ENCODE measurements at places on chromosomes 13 and 19.

DNA sequence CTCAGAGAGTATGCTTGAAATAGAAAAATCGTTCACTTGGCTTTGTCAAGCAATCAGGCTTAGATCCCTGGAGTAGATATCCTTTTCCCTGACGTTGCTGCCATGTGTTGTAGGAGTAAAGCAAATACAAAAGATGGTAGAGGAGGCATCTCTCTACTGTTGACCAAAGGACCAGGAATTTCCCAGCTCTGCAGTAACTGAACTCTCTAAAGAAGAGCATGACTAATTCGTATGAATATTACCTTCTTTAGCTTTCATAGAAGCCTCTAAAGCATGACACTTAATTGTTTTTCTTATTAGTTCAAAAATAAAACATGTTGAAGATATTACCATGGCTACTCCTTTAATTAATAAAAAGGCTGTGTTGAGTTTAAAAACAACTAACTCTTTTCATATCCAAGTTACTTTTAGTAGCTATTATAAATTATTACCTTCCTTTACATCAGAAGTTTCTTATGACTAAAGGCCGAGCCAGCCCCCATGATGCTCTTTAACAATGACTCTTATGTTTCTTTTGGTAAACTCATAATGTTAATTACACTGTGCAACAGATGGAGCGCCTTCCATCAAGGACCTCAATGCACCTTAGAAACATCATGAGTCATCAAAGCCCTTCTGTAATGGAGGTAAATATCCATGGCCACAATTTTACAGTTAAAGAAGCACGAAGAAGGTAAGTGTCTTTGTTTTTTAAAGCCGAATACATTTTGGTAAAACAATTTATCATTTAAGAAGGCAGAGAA, 352.4 kb downstream of the KLF5 start:
- no peak for DNase-seq

DNA sequence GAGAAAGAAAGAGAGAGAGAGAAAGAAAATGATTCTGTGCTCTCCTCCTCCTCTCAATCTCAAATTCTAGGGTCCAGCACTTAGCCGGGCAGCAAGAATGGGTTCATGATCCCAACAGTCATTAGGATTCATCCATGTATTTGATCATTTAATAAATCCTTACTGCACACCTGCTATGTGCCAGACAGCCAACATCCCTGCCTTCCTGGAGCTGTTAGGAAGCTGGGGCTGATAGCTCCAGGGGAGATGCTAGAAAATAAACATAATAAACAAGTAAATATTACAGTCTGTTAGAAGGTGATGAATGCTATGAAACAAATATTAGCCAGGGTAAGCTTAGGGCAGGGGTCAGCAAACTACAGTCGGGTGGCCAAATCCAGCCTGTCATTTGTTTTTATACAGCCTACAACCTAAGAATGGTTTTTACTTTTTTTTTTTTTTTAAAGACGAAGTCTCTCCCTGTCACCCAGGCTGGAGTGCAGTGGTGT, 9.9 kb upstream of the ACP7 start:
- no peak for DNase-seq

GRCh38 chr13:95756072-95756471, 79.1 kb downstream of the DNAJC3 start:
- DNase-seq: no peak

- no peak for DNase-seq
These were observed 1505.1 kb downstream of the PCDH9 start for GRCh38 chr13:65725006-65725405.

- DNase-seq: no peak
These were observed 76.1 kb upstream of the POMP start for GRCh38 chr13:28582892-28583240.

DNA sequence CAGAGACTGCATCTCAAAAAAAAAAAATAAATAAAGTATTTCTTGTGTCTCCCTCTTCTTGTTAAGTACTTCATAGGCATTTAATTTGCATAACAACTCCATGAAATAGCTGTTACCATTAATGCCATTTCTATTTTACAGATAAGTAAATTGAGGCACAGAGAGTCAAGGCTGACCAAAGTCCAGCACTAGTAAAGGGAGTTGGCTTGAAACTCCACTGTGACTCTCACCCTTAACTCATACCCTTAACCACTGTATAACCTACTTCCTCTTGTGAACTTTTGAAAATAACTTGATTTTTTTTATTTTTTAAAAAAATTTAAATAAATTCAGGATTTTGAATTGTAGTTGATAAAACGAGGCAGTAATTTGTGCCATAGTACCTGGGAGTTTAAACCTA, 6.0 kb downstream of the GPATCH1 start:
- no peak for DNase-seq

- DNase-seq: no peak
These were observed 2.4 kb downstream of the SMG9 start for GRCh38 chr19:43752287-43752875.

DNA sequence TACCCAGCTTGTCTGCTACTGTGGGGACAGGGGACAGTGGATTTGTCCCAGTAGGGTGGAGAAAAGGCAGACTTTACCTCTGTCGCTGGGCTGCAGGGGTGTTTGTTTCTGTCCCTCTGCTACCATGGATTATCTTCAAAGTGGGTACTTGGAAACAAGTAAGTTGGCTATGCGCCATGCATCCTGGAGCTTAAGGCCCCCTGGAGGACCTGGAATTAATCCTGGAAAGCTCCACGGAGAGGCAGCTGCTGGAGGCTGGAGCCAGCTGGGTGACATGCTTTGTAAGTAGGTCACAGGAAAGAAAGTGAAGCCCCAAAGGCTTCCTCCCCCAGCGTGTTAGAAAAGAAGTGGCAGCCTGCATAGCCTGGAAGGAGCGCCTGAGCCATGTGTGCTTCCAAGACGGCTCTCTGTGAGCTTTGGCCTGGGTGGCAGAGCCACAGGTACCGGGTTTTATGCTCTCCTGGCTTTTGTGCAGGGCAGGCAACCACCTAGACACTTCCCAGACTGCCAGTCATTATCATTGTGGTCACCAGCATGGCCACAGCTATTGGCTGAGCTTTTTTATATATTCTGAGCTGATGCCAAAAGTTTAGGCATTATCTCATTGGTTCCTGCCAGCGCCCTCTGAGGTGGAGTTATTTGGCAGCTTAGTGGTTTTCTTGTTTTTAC, 9.5 kb downstream of the B3GLCT start:
- peak; percentile 67 for DNase-seq

DNA sequence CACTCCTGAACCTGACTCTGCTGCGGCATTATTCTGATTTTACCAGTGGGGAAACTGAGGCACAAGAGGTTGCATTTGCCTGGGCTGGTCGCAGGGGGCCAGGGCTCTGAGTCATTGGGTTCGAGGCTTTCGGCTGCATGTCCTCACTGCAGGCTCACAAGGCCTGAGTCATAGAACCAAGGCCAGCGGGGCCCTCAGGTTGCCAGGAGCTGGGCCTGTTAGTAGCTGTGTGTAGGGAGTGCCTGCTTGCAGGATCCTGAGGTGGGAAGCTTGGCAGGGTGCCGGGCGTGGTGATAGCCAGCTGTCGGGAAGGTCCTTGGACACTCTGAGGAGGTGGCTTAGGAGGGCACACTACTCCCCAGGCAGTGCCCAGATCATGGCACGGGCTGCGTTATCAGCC, 21.6 kb upstream of the F2RL3 start:
- DNase-seq: no peak

DNA sequence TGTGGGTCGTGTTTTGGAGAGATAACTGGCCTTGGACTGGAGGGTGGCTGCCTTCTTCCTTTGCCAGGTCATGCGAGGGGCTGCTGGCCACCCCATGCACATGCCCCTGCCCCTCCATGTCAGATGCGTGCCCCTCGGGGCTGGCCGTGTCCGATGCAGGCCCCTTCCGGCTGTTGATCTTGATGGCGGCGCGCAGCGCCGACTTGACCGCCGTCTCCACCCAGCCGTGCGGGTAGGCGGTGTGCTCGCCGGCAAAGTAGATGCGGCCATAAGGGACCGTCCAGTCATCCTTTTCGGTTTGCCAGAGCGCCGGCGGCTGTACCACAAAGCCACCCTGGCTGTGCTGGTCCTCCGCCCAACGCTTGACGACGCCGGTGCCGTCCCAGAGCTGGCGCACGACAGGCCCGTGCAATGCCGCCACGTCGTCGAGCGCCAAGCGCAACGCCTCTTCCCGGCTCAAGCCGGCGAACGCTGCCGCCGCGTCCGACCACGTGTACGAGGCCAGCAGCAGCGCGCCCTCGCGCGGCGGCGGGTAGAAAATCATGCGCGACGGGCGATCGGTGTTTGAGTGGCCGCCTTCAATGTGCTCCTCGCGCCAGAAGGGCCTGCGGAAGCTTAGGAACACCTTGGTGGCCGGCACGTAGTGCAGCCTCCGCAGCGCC, 6.9 kb downstream of the IL4I1 start:
- no peak for DNase-seq

DNA sequence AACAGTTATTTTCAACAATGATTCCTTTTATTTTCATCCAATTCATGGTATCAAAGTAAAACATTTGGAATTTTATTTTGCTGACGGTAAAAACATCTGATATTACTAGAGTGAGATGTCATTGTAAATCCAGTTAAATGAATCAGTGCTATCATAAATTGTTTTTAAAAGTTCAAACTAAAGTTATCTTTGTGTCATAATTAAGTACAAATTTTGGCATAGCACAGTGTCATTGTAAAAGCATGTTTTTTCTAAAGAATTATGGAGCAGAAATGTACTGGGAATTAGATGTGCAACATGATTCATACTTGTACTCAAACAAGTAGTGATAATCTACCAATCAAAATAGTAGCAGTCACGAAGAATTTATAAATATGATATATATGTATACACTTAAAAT, 92.8 kb downstream of the FAM216B start:
- DNase-seq: no peak

DNA sequence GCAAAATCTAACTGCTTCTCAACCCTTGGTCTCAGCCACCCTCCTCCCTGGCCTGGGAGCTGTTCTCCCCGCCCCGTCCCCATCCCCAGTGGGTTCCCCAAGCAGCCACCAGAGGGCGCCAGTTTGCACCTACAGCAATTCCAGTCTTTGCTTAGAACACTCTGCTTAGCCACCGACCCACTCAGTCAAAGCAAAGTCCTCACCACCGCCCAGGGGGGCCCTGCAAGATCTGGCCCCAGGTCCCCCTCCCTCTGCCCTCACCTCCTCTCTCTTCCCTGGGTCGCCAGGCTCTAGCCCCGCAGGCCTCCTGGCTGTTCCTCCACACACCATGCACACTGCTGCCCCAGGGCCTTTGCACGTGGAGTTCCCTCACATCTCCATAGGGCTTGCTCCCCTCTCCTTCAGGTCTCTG, 12.4 kb downstream of the TMEM143 start:
- no peak for DNase-seq

DNA sequence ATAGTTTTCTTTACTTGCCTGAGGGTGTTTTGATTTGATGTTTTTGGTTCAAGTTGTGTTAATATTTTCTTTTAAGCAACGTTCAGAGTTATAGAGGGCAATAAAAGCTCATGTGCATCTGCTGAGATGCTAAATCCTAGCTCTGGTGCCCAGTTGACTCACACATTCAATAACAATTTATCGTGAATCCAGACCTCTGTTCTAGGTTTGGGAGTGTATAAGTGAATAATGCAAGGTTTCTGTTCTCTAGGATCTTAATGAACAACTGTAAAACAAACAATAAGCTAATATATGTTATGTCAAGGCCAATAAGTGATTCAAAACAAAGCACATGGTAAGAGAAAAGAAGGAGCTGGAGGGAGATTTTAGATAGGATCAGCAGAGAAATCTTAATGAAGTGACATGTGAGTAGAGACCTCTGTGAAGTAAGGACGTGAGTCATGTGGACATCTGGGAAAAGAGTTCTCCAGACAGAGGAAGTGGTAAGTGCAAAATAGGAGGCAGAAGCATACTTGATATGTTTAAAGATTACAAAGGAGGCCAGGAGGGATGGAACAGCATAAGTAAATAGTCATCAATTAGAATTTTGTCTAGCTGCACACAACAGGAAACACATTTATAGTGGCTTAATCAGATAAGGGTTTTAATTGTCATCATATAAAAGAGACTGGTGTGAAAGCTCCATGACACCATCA, 278.5 kb upstream of the HTR2A start:
- no peak for DNase-seq

DNA sequence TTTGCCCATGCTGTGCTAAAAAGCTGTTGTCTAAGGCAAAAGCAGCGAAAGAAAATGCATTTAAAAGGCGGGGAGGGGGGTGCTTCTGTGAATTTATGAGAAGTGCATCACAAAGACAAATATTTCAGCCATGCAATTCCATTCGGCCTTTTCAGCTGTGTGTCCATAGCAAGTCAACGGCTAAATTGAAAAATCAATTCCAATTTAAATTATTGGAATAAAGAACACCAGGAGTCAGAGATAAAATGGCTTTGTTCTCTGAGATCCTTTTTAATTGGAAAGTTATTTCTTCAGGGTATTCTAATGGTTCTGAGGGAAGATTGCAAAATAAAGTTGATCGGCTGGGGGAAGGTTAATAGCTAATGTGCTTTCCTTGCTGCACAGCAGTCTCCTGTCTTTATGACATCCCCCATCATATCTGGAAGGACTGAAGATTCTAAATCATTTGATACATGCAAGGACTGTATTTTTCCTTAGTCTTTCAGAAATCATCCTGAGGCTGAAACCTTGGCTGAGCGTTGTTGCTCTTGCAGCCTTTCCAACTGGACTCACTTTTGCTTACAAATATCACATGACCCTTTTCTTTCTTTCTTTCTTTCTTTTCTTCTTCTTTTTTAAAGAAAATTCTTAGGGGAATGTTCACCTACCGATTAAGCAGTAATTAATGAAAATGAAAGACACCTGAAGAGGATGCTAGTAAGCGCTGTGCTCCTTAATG, 647.1 kb downstream of the DACH1 start:
- DNase-seq: no peak

- DNase-seq: no peak
These were observed 46.8 kb downstream of the PTPRS start for GRCh38 chr19:5293612-5294378.

DNA sequence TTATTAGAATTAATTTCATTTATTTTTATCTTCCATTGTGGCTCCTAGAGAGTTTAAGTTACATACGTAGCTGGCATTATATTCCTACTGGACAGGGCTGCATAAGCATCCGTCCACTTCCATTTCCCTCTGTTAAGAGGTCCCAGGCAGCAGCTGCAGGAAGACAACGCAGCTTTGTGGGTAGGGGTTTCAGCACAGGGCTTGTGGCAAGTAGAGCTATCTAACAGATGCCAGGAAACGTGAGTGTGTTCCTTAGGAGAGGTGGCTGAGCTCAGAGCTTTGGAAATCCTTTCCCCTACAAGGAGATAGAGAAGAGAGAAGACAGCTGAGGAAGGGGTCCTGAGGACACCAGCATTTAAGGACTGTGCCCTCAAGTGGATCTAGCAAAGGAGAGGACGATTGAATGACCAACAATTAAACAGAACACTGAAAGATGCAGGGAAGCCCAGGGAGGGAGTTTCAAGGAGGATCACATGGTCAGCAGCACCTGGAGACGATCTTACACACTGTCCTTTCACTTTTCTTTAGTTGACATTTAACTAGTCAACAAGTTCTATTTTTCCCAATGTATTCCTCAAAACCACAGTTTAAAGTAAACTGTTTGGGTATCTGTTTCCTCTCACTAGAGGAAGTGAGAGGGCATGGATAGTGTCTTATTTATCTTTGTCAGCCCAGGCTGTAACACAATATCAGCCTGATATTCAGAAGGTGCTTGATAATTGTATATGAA, 2.3 kb upstream of the N4BP2L1 start:
- DNase-seq: no peak
